ENCODE measurements at places on chromosomes 1 and 21.

- no peak for DNase-seq
These were observed 24.9 kb upstream of the VPS26C start for GRCh38 chr21:37292041-37292440.

DNA sequence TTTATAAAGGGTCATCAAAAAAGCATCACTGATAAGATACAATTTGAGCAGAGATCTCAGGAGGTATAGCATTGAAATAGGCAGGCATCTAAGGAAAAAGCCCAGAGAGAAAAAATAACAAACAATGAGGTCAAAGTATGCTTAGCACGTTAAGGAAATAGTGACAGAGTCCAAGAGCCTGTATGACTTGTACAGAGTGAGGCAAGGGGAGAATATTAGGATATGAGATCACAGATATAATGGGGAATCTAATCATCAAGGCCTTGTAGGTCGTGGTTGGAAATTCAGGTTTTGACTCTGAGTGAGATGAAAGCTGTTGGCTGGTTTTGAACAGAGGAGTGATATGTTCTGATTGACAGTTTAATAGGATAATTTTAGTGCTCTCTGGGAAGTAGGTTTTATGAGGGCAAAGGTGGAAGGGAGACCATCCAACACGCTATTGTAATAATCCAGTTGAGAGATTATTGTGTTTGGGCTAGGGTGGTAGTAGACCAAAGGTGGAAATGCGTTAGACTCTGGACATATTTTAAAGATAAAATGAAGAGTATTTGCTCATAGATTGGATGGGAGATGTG is 644.6 kb upstream of the TMPRSS15 start:
- no peak for DNase-seq

DNA sequence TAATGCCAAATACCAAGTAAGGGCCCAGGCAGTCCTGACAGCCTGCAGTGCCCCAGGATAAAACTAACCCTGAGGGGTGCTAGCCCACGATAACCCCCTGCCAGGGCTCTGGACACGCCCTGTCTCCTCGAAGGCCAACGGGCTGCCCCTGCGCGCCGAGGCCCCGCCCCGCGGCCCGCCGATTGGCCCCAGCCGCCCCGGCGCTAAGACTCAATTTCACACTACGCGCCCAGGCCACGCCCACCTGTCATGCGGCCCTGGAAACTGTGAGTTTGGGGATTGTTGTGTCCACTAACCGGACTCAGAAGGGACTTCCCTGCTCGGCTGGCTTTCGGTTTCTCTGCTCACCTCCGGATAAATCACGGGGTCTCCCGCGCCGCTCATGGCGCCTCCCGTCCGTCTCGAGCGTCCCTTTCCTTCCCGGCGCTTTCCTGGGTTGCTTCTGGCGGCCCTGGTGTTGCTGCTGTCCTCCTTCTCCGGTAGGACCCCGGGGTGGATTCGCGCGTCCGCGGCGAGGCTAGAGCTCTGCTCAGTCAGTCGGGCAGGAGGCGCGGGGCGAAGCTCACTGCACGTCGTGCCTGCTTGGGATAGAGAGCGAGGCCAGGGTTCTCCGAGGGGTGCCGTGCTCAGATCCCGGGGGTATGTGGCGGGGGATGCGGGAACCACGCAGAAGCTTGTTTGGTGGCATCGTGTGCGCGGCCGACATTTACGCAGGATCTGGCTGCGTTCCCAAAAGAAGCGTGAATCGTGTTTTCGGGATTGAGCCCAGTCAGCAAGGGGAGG is at the start of gene CR1L:
Gene CR1L (plus strand): TSS at position 282 of the 783 bp plus-strand sequence. CDS start 101 bp downstream, at position 383.
- peak; percentile 77 for DNase-seq

GRCh38 chr1:170494369-170494768 is 37.6 kb upstream of the GORAB start:
- DNase-seq = peak; percentile 59

- no peak for DNase-seq
These were observed 46.2 kb downstream of the MACF1 start for GRCh38 chr1:39250460-39251240.

- no peak for DNase-seq
These were observed 6.8 kb downstream of the STPG1 start for GRCh38 chr1:24406788-24407187.

DNA sequence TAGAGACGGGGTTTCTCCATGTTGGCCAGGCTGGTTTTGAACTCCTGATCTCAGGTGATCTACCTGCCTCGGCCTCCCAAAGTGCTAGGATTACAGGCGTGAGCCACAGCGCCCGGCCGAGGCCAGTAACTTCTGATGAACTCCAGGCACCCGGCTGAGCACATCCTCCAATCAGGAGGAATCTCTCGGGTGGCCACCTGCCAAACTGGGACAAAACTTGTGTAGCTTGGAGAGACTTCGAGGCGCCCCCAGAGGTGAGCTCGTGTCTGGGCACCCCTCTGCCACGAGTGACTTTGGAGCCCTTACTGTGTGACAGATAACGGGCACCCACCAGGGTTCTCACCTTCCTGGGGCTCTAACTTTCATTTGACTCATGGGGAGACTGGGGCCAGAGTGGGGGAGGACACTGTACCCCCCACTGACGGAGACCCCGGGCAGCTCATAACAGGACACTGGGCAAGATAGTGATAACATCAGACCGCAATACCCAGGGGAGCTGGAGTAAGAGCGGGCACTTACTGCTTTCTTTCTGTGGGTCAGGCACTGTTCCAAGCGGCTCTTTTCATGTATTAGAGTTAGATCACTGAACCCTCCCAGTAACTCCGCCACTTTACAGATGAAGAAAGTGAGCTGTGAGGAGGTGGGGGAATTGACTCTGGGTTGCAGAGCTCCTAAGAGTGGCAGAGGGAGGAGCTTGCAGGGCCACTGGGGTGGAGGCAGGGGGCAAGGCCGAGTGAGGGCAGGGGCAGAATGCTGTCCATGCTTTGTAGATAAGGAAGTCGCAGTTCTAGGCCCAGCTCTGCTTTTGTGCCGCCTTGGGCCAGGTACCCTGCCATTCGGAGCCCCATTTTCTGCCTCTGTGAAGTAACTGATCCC is 1.9 kb upstream of the PADI2 start:
- no peak for DNase-seq

- DNase-seq = no peak
These were observed at the start of gene CA14 for GRCh38 chr1:150257624-150258585. Gene CA14 (plus strand): TSS chr1:150257774. CDS start chr1:150258129, 355 bp downstream.

GRCh38 chr1:147091801-147092200 is 80.5 kb downstream of the PRKAB2 start:
- no peak for DNase-seq

DNA sequence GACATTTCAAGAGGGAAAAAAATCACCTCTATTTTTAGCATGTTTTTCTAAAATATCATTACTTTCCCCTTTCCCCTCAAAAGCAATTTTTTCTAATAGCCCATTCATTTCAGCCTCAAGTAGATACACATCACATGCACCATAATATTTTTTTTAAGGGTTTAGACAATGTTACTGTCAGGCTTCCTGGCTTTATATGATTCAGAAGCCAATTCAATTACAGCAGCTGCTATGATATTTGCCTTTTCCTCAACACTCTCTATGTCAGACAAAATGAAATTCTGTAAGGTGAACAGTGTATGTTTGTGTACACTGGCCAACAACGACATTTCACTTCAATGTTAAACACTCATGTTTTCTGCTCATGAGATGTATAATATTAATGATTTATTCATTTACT is 46.5 kb downstream of the OMA1 start:
- peak; percentile 88 for DNase-seq

GRCh38 chr1:231751415-231751814 is 124.8 kb downstream of the DISC1 start:
- no peak for DNase-seq

- no peak for DNase-seq
These were observed 101.5 kb upstream of the TLR5 start for GRCh38 chr1:223244366-223245103.

DNA sequence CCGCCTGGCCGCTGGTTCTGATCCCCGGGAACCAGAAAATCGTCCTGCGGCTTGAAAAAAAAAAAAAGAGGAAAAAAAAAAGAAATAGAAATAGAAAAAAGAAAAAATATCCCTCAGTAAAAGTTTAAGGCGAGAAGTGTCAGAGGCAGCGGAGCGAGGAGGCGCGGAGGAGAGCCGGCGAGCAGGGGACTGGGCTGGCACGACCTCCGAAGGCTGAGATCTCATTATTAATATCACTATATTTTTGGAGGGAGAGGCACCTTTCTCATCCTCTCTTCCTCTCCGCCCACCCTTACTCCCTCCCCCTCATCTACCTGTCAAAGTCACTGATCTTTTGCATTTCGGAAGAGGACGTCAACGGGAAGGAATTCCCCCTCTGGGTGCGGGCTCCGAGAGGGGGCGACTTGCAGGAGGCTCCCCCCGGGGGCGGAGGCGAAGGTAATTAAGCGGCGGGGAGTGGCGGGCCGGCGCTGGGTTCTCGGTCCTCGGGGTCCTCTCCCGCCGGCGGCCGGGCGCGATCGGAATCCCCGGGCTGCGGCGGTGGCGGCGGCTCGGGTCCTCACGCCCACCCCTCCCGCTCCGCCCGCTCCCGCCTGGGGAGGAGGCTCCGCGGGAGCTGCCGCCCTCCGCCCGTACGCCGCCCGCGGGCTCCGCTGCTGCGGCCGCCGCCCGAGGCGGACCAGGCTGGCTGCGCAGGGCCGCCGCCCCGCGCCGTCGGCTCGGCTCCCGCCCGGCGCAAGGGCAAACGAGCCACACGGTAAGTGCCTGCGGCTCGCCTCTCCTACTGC is at the start of gene NTNG1:
Gene NTNG1 (plus strand): TSS at position 337 of the 788 bp plus-strand sequence.
- no peak for DNase-seq

Data from NCI-H2081 (cell line).